SJSA1 (cell line): ENCODE measurements at places on chromosomes 5 and 9. TPM values are rescaled to one million over a fixed set of nuclear protein-coding genes. Genes with fewer than 3 reads are reported as not detected.

GRCh38 chr5:122229551-122229950, 82.5 kb upstream of the SNCAIP start:
- DNase-seq: no peak

- DNase-seq: no peak
Measured at GRCh38 chr9:100355561-100355960, 2.8 kb upstream of the TEX10 start.

- peak; percentile 23 for DNase-seq
Measured at GRCh38 chr9:4366591-4367330, 66.9 kb upstream of the GLIS3 start.

DNA sequence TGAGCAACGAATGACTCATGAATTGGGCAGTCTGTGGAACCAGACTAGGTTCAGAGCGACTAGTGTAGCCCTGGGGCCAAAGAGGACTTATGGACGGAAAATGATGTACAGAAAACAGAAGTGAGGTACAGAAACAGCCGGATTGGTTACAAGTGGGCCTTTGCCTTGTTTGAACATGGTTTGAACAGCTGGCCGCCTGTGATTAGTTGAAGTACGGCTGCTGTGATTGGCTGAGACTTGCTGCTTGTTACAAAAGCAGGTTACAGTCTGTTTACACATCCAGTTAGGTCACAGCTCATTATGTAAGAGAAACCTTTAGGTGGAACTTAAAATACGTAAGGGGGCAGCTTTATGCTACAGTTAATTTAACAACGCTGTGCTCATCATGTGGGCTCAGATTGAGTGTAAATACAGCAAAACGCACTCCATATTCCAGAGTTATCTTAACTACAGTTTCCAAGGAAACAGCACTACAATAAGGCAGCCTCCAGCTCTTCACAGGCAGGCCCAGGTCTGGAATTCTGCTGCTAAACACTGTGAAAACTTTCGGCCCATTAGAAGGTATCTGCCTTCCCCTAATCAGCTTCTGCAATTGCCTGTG, 6.5 kb downstream of the AMACR start:
- no peak for DNase-seq

DNA sequence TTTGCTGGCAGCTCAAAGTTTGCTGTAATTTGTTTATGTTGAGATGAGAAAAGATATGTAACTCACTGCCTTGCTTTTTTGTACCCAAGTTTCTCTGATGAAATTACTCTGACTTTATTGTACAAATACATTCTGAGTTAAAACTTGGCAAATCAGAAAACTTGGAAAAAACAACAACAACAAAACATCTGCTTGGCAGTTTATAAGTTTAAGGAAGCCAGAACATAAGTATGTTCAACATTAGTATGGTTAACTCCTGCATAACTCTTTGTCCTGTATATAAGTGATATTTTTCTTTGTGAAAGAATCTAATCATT, 233.1 kb downstream of the MAST4 start:
- DNase-seq: no peak

DNA sequence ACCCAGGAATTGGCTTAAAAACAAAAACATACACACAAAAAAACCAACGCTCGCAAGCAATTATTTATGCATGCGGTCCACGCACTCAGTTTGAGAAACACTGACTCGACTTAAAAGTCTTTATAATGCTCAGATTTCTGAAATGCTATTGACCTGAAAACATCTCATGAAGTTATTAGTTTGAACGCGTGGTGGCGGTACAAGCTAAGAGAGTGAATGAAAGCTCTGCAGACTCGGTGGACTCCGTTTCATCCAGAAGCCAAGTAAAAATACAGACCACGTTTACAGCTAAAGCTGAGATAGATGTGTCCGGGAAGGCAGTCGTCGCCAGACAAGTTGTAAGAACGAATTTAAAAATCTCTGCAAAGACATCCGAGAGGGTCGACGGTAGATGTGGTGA, at the start of gene PCDHB6:
Gene PCDHB6, plus strand, starts transcription at position 246 of the 400 bp plus-strand sequence. CDS start 201 bp downstream, outside the sequence.
- DNase-seq: no peak

GRCh38 chr5:137176126-137176525, 323.0 kb downstream of the SPOCK1 start:
- no peak for DNase-seq

C5orf58 gene
- not detected in 2 replicates for total RNA-seq

AFAP1L1 gene
- total RNA-seq: 26.6 and 33.2 TPM in 2 replicates
